ENCODE measurements at places on chromosomes 13 and 19. TPM values are rescaled to one million over a fixed set of nuclear protein-coding genes. Genes with fewer than 3 reads are reported as not detected.

- no peak for DNase-seq
Observed at GRCh38 chr13:47481536-47481935, 519.5 kb downstream of the SUCLA2 start.

Gene KCNC3
- 1.4 TPM for total RNA-seq

DNA sequence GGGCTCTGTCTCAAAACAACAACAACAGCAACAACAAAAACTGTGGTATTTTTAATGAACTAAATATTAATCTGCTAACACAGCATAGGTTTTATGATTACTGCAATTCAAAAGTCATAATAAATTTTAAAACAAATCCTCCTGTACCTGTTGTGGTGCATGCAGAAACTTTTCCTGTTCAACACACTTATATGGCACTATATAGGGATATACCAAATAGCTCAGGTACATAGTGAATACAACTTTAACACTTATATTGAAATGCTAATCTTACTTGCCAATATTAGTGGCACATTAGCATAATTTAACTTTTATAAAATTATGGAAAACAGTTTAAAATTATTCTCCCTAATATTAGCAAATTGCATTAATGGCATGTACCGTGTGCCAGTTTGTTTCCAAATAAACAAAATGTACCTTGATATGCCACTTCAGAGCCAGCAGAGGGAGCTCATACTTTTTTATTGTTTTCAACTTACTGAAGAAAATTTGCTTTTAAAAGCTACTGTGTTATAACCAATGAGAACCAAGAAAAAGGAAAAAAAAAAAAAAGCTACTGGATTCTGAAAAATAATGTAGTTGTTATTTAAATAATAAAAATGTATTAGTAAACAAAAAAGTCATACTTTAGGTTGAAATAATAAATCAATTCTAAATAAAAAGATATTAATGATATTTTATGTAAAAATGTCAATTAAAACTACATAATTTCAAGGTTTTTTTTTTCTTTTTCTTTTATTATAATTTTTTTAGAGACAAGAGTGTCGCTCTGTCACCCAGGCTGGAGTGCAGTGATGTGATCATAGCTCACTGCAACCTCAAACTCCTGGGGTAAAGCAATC is 18.0 kb upstream of the RBM26 start:
- DNase-seq, result no peak

Gene CNFN
- not detected for total RNA-seq

GRCh38 chr19:41783612-41784011 is 12.8 kb upstream of the CEACAM3 start:
- DNase-seq, result no peak

Gene MCF2L
- total RNA-seq, result 9.7 TPM

- peak; percentile 68 for DNase-seq
Observed at GRCh38 chr19:10864538-10864899, 6.8 kb upstream of the CARM1 start.

- DNase-seq, result no peak
Observed at GRCh38 chr13:87953381-87953780, 282.2 kb downstream of the SLITRK5 start.

DNA sequence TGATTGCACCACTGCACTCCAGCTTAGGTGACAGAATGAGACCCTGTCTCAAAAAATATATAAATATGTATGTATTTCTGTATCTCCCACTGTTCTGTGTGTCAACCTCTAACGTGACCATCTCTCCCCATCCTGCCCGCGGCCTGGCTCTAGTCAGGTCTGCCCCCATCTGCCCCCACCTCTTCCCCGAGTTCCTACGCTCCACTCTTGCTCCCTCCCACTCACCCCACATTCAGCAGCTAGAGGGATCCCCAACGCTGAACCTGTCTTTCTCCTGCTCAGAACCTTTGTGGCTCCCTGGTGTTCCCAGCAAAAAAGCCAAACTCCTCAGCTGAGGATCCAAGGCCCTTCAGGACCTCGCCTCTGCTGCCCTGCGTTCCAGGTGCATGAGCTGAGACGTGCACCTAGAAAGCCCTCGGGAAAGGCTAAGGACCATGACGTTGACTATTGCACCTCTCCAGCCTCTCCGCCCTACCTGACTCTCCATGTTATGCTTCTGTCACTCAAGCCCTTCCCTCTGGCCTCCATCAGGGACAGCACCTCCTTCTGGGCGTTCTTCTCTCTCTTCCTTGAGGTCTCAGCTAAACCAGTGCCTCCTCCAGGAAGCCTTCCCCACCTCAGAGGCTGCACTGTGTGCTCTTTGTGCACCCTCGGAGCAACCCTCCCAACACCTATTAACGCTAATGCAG is 18.1 kb downstream of the AKT2 start:
- no peak for DNase-seq

DNA sequence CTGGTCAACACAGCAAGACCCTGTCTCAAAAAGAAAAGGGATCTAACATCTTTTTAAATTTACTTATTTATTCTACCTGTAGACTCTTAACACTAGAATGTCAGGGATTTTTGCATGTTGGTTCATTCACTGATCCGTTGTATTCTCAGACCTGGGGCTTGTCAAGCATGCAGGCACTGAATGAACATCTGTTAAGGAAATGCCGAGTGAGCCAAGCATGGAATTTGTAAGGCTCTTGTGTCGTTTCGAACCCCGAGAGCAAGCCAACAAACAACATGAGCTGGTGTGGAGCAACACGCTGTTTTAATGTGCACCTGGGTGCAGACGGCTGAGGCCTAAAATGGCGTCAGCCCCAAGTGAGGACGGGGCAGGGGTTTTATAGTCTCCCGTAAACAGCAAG is 10.0 kb upstream of the OR1M1 start:
- DNase-seq, result no peak

Gene PSG2
- not detected for total RNA-seq

GRCh38 chr19:36460046-36460445 is 29.3 kb downstream of the ZNF566 start:
- no peak for DNase-seq

Gene ZNF738
- total RNA-seq, result 7.5 TPM

Gene NPHS1
- total RNA-seq, result not detected

DNA sequence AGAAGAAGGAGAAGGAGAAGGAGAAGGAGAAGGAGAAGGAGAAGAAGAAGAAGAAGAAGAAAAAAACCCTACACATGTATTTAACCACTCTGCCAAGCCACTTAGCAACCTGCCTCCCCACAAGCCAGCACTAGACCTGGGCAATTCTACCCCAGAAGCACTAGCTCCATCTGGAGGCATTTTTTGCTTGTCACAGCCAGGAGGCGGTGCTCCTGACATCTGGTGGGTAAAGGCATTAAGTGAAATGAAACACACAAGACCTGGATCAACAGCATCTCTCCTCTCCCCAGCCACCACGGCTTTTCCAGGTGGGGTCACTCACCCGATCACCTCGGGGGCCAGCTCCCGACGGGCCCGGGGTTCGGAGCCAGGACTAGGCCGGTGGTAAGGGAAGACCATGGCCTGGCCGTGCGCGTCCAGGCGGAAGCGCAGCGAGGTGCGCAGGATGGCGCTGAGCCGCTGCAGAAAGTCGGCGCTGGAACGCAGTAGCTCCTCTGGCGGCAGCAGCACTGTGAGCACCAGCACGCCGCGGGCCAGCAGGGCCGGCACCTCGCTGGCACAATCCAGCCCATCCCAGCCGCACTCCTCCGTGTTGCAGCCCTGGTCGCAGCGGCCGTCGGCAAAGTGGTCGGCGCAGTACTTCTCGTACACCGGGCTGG is 26.9 kb downstream of the NOTCH3 start:
- DNase-seq, result no peak
